ENCODE measurements at places on chromosomes 7 and 10. TPM values are rescaled to one million over a fixed set of nuclear protein-coding genes. Genes with fewer than 3 reads are reported as not detected.

FAS gene
- 46.2 TPM for total RNA-seq

- H3K27me3 ChIP-seq = no peaks in the 10 kb centered on the region
- H3K36me3 ChIP-seq = no peaks in the 10 kb centered on the region
- peaks cover 3% of the 10 kb centered on the region for H3K4me1 ChIP-seq
- peak overlapping the region; percentile 40 for H3K4me3 ChIP-seq
These were observed 45.0 kb downstream of the ALOX5 start for GRCh38 chr10:45418849-45419675.

GRCh38 chr7:100208911-100209408 lies 10.8 kb upstream of the PVRIG start:
- H3K4me3 ChIP-seq = no peak overlapping the region

- H3K4me1 ChIP-seq = no peaks in the 10 kb centered on the region
- H3K27me3 ChIP-seq = no peaks in the 10 kb centered on the region
- H3K4me3 ChIP-seq = no peak overlapping the region
- H3K27ac ChIP-seq = no peak overlapping the region
- H3K36me3 ChIP-seq = no peaks in the 10 kb centered on the region
These were observed 159.3 kb downstream of the TNS3 start for GRCh38 chr7:47422611-47423010.

DNA sequence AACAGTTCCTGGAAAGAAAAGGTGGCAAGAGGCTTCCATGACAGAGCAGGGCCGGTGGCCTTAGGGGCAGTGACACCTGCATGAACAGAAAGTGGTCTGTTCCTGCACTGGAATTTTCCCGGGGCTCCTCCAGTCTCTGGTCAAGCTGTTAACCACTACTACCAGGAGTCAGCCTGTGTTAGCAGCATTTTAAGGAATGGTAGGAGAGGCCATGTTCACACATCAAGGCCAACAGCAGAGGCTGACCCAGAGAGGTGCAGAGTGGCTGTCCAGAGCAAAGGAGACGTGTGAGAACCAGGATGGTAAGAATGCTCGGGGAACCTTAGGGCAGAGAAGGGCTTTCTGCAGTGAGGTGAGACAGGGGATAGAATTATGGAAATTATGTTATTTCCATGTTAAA lies 8.5 kb downstream of the H2BK1 start:
- H3K27me3 ChIP-seq = no peaks in the 10 kb centered on the region
- no peaks in the 10 kb centered on the region for H3K4me1 ChIP-seq
- DNase-seq = no peak
- no peak overlapping the region for H3K27ac ChIP-seq
- no peaks in the 10 kb centered on the region for H3K36me3 ChIP-seq
